ENCODE measurements at places on chromosomes 3 and 15.

- no peaks in the 10 kb centered on the region for H3K4me1 ChIP-seq
- no peak overlapping the region for H3K27ac ChIP-seq
- H3K36me3 ChIP-seq, result no peaks in the 10 kb centered on the region
- H3K4me3 ChIP-seq, result no peak overlapping the region
- no peaks in the 10 kb centered on the region for H3K27me3 ChIP-seq
Observed at GRCh38 chr15:36567445-36567844, 12.0 kb upstream of the CDIN1 start.

- peaks cover 91% of the 10 kb centered on the region for H3K36me3 ChIP-seq
- peak overlapping the region; percentile 86 for H3K27ac ChIP-seq
- no peaks in the 10 kb centered on the region for H3K27me3 ChIP-seq
Observed at GRCh38 chr3:46923559-46924350, 46.2 kb downstream of the PTH1R start.

DNA sequence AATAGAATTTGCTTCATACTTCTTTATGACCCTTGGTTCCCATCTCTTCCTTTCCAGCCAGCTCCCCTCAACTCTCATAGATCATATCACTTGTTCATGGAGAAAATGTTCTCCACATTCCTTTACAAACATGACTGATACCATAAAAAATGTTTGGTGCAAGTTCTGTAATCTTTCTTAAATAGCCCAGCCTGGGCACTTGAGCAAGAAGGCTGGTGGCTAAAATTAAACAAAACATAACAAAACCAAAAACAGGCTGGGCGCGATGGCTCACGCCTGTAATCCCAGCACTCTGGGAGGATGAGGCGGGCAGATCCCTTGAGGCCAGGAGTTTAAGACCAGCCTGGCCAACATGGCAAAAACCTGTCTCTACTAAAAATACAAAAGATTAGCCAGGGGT is 8.9 kb upstream of the POLR2M start:
- peaks cover 8% of the 10 kb centered on the region for H3K27me3 ChIP-seq
- H3K4me1 ChIP-seq, result no peaks in the 10 kb centered on the region
- no peak for DNase-seq
- no peak overlapping the region for H3K27ac ChIP-seq
- H3K36me3 ChIP-seq, result no peaks in the 10 kb centered on the region
- no peak overlapping the region for H3K4me3 ChIP-seq

GRCh38 chr3:50885070-50885850 is 210.5 kb downstream of the DOCK3 start:
- H3K4me3 ChIP-seq, result no peak overlapping the region
- H3K4me1 ChIP-seq, result no peaks in the 10 kb centered on the region

- no peaks in the 10 kb centered on the region for H3K27me3 ChIP-seq
- no peak overlapping the region for H3K4me3 ChIP-seq
- H3K36me3 ChIP-seq, result no peaks in the 10 kb centered on the region
Observed at GRCh38 chr15:36208868-36209582, 370.4 kb upstream of the CDIN1 start.

DNA sequence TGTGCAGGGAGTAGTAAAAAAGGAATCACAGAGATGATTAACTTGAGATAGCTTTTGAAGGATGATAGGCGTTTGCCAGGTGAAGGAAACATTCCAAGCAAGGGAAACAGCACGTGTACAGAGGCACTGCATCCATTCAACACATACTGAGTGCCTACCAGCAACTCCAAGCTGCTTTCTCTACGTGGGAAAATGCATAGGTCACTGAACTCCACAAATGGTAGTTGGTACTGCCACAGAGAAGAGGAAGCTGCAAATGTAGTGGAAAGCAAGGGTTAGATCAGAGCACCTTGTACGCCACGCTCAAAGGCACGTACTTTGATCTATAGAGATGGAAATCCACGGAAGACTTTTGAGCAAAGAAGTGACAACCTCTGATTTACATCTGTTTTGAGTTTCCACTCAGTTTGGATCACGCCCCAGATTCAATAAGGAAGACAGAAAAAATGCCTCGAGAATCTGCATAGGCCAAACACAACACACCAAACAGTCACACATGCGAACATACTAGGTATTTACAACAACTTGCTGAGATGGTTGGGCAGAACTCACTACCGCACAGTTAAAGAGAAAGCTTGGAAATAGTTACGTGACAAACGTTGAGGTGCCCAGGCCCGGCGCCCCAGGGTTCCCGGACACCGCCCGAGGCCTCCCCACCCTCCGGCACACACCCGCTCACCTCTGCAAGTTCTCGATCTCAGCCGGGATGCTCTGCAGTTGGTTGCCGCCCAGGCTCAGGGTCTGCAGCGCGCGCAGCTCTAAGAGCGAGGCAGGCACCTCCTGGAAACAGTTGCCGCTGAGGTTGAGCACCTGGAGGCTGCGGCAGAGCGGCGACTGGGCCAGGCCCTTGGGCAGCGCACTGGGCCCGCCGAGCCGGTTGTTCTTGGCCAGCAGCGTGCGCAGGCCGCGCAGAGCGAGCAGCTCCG is 826 bp downstream of the LRRC58 start:
- H3K4me1 ChIP-seq, result peaks cover 63% of the 10 kb centered on the region
- no peaks in the 10 kb centered on the region for H3K36me3 ChIP-seq
- DNase-seq, result no peak
- H3K27ac ChIP-seq, result peak overlapping the region; percentile 83
- H3K4me3 ChIP-seq, result peak overlapping the region; percentile 88

- DNase-seq, result no peak
- no peak overlapping the region for H3K4me3 ChIP-seq
- H3K36me3 ChIP-seq, result no peaks in the 10 kb centered on the region
- no peak overlapping the region for H3K27ac ChIP-seq
- no peaks in the 10 kb centered on the region for H3K27me3 ChIP-seq
- H3K4me1 ChIP-seq, result no peaks in the 10 kb centered on the region
Observed at GRCh38 chr15:50190723-50191122, 8.7 kb downstream of the SLC27A2 start.

DNA sequence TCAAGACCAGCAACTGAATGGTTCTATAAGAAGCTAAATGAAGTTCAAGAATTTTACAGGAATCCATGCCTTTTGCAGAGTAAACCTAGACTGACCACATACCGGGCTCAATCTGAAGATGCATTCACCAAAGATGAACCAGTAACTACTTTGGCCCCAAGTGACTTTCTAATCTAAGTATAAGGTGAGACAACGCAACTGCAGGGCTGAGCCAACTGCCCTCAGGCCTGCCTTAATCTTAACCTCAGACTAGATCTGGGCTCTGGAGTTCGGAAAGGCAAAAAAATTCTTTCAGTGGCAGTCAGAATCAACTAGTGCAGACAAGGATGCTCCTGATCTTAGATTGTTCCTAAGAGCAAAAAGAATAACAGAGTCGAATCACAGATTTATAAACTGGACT is 48.3 kb downstream of the EXD1 start:
- no peak overlapping the region for H3K4me3 ChIP-seq
- H3K27me3 ChIP-seq, result no peaks in the 10 kb centered on the region
- no peak overlapping the region for H3K27ac ChIP-seq
- no peak for DNase-seq
- H3K4me1 ChIP-seq, result no peaks in the 10 kb centered on the region

- DNase-seq, result no peak
- no peaks in the 10 kb centered on the region for H3K27me3 ChIP-seq
- no peaks in the 10 kb centered on the region for H3K4me1 ChIP-seq
- H3K36me3 ChIP-seq, result no peaks in the 10 kb centered on the region
- H3K27ac ChIP-seq, result no peak overlapping the region
Observed at GRCh38 chr3:52087731-52088130, 31.4 kb upstream of the DUSP7 start.

- no peak for DNase-seq
- no peaks in the 10 kb centered on the region for H3K27me3 ChIP-seq
- H3K4me3 ChIP-seq, result no peak overlapping the region
- no peaks in the 10 kb centered on the region for H3K36me3 ChIP-seq
- H3K4me1 ChIP-seq, result no peaks in the 10 kb centered on the region
Observed at GRCh38 chr3:89303701-89304100, 196.3 kb downstream of the EPHA3 start.

DNA sequence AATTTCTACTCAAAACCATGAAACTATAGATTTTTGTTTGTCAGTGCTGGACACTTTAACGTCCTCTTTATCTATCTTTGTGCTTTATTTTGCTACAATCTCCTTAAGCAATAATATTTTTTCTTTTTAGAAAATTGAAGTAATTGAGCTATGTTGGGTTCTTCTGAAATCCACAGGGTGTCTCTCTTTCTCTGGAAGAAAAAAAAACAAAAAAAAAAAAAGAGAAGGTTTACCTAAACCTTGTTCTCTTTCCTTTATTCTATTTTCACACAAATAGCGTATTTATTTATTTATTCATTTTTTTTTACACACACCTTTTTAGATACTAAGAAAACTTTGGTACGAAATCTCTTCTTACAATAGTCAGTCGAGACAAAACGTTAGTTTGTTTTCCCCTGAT is 601.0 kb downstream of the EDEM1 start:
- no peaks in the 10 kb centered on the region for H3K27me3 ChIP-seq
- no peak overlapping the region for H3K4me3 ChIP-seq
- no peak overlapping the region for H3K27ac ChIP-seq
- H3K4me1 ChIP-seq, result no peaks in the 10 kb centered on the region
- DNase-seq, result no peak

Measured in esophagus squamous epithelium (tissue), 5 donors.